ENCODE measurements at places on chromosomes 2 and 18. TPM values are rescaled to one million over a fixed set of nuclear protein-coding genes. Genes with fewer than 3 reads are reported as not detected.

DNA sequence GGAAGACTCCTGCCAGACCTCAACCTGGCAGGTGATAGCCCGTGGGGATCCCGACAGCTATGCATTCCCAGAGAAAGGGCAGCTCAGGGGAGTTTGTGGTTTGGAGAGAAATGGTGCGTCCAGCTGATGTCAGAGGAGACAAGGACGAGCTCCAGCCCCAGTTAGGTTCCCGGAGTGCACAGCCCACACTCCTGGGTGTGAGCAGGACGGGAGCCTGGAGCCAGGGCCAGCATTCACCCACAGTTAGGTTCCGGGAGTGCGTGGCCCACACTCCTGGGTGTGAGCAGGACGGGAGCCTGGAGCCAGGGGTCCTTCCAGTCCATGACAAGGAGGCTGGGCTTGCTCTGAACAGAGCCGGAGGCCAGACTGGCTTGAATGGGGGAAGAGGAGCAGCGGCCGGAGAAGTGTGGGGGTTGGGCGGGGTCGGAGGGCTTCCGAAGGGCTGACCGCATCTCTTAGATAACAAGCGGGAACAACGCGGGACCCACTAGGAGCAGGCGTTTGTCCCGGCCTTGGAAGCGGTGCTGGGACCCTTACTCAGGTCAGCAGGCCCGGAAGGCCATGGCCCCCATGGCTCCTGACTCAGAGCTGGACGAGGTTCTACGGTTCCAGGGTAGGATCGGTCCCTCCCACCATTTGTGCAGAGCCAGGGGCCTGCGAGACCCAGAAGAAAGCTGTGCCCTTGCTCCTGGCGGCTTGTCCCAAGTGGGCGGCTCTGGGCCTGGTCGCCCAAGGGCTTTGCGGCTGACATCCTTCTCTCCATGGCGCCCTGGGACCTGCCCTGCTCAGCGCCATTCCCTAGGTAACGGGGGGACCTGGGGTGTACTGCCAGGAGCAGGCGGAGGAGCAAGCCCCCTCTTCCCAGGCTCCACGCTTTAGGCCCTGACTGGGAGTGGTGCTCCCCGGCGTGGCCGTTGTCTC is 185.6 kb downstream of the RTP5 start:
- no peak for DNase-seq

GRCh38 chr18:10100941-10101701 is 187.3 kb downstream of the VAPA start:
- DNase-seq = peak; percentile 69

Gene NYAP2
- not detected for polyA plus RNA-seq

DNA sequence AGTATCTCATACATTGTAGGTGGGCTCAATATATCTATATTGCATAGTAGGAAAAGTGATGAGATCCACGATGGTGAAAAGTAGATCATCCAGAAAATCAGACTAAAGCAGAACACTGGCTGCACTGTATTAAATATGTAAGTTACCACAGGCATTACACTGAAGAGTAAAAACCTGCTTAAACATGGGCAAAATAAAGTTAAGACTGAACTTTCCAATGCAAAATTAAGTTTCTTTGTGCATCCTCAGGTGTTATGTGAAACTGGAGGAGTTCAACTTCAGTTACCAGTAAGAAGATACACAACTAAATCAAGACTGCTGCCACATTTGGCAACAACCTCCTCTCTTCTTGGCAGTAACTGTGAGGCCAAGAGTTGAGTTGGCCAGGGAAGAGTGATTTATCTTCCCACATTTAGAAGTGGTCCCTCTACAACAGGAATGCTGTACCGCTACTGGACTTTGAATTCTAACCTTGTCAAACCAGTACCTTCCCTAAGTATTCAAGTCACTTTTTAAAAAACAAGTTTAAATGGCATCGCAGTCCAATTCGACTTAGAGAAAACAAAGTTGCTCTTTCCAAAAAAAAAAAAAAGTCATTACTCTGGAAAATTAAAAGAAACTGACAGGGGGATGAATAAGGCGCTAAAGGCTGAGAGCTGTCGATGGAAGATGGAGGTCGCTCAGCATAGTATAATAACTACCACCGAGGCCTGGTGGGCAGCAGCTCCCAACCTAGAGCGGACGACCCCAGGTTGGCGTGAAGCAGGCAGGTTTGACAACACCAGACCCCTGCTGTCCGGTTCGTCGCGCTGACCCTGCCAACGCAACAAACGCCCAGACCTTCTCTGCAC is 1.1 kb downstream of the MAP4K3 start:
- DNase-seq = no peak

GRCh38 chr2:137467246-137467862 is 496.9 kb upstream of the HNMT start:
- DNase-seq = peak; percentile 38

- DNase-seq = no peak
Measured at GRCh38 chr2:32482471-32482870, 125.6 kb downstream of the BIRC6 start.

Gene CDH19
- 29.8 TPM for polyA plus RNA-seq

Gene MDH1B
- 0.43 TPM for polyA plus RNA-seq

DNA sequence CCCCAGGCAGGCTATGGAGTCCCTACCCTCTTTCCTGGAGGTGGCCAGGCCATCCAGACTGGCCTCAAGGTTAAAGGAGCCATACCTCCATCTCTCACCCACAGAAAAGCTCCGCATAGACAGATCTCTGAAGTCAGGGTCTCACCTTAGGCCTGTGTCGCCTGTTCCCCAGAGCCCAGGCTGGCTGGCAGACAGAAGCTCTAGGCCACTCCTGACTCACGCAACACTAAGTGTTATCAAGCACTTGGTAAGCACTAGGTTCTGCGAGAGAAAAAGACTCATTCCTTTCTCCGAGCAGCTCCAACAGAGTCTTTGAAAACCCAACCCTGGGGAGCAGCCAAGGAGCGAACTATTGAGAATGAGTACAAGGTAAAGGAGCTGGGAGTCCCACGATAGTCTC is 6.1 kb downstream of the SMAD7 start:
- peak; percentile 38 for DNase-seq

DNA sequence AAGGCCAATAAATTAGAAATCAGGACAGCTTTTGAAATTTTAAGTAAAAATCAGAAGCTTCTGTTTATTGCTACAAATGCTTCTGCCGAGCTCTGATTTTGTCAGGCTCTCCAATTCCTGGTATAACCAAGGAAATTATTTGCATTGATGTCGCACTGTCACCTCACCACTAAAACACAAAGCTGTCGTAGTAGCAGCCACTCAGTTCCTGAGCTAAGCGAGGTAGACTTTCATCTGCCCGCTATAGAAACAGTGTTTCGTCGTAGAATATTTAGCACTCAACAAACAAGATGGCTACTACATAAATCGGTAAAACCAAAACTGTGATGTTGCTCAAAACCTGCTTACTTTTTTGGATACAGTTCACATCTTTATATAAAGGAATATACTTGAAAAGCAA is 141.3 kb upstream of the FOSL2 start:
- DNase-seq = no peak

DNA sequence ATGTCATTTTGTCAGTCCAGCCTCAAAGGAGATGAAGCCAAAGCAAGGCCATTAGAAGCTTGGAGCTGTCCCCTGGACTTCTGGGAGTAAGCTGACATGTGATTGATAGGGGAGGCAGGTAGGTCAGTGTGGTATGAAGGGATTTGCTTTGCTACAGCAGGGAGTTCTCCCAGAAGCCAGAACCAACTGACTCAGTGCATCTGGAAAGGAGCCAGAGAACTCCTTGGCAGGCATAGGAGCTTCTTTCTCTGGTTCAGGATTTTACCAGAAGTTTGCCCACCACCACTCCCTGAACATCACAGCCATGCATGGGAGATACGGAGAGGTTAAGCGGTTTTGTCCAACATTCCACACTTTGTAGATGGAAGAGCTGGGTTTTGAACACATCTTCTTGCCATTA is 24.5 kb upstream of the KCNE4 start:
- DNase-seq = no peak

DNA sequence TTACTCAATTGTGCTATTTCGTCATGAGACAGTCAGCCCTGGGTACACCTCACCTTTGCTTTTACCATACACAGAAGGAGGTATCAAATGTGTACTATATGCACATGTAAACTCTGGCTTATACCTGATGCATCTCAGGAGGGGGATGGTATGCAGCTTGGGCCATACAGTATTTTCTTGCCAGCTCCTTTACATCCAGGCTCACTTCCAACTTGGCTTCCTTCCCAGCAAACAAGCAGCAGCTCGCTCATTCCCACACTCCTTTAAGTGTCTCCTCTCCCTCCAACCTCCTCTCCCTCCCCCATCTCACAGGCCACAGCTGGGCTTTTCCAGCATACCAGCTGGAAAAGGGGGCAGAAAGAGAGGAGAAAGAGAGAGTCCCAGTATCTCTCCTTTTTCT is 9.6 kb downstream of the MARCHF4 start:
- no peak for DNase-seq

GRCh38 chr2:73114273-73114867 is 1.6 kb upstream of the RAB11FIP5 start:
- no peak for DNase-seq

Gene GPR55
- not detected for polyA plus RNA-seq

DNA sequence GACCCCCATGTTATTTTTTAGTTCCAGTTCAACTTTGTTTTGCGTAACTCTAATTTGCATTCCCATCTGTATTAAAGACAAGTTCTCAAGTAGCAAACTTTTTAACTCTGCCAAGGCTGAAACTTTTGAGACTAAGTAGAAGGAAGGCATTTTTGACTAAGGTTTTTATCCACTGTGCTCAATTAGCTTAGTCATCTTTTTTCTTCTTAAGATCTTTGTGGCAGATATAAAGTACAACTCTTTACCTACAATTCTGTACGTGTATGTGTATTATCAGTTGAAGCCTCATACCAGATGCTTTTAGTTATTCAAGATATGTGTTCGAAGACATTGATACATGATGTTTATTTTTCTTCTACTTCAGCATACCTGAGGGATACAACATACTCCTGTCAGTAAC is 41.6 kb downstream of the CREB1 start:
- no peak for DNase-seq

Gene B4GALT6
- polyA plus RNA-seq = 4.1 TPM

- DNase-seq = no peak
Measured at GRCh38 chr18:35581546-35581897, at the start of gene GALNT1. Gene GALNT1, plus strand, starts transcription at chr18:35581740. Its CDS starts 72,923 bp downstream, at chr18:35654663.

DNA sequence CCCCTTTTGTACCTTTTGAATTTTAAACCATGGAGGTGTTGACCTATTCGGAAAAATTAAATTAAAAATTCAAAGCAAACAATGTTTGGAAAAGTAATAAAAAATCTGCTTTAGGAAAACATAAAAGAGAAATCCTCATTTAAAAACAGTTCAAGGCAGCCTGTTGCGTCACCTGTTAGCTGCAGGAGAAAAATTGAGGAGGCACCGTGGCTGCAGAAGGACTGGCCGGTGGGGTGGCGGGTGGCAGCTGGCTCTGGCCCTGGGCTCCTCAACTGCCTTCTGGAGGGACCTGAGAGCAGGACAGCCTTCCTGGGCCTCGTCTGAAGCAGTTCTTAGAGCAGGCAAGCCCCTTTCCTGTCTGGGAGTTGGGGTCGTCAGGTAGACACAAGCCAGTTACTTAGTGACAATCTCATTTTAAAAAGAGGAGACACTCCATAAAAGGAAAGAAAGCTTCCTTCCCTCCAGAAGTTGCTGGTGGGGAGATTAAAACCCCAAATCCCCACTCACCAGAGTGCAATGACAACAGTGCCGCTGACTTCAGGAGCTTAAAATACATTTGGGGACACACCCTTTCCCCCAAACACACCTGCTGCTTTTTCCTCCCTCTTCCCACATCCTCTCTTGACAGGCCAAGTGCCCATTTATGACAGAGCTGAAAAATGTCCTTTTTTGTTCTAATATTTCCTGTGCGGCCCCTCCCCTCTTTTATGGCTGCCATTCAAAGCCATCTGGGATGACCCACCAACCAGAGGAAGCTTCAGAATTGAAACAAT is 9.7 kb downstream of the ZBTB7C start:
- DNase-seq = no peak

GRCh38 chr2:233061591-233062450 is 1.7 kb downstream of the INPP5D start:
- peak; percentile 58 for DNase-seq

DNA sequence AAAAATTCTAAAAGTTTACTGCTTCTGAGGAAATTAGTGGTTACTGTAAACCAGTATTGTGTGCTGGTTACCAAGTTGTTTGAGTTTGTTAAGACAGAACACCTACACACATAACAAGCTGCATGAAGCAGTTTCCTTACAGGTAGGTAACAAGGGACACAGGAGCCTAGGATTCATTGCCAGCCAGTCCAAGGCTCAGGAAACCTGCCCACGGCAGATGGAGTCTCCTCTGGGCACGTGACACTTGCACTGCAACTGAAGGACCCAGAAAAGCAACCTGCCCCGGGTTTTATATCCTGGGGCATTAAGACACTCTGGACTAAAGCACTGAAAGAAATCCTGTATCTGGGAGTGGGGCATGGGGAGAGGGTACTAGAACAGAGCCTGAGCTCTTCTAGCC is 639.3 kb downstream of the ADCYAP1 start:
- no peak for DNase-seq
